ENCODE measurements at places on chromosomes 1 and 21. TPM values are rescaled to one million over a fixed set of nuclear protein-coding genes. Genes with fewer than 3 reads are reported as not detected.
A peak's percentile ranks its signal among the peaks of the same experiment; 100 is the strongest.

- DNase-seq: peak; percentile 27
Measured at GRCh38 chr1:33347650-33347992, 26.7 kb upstream of the A3GALT2 start.

USH2A gene
- total RNA-seq: under 0.01 TPM

DNA sequence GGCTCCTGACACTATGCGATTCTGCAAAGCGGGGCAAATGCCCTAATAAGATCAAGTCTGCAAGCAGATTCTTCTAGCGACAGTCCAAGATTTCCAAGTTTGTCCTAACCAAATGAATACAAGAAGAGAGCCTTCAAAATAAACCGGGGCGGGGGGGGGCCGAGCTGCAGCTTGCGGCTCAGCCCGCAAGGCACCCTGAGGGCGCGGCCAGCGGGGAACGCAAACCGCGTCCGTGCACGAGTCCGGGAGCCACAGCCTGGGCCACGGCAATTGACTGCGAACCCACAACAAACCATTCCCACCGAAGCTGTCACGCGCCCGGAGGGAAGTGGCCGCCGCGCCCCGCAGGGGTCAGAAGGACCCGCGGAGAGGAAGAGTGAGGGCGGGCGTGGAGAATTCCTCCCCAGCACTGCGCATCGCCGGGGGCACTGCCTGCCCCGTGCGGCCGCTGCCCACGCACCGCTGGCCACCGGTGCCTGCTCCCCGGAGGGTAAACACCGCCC lies 687 bp downstream of the TGFBR3 start:
- DNase-seq: peak; percentile 12

AADACL4 gene
- total RNA-seq: not detected

DNA sequence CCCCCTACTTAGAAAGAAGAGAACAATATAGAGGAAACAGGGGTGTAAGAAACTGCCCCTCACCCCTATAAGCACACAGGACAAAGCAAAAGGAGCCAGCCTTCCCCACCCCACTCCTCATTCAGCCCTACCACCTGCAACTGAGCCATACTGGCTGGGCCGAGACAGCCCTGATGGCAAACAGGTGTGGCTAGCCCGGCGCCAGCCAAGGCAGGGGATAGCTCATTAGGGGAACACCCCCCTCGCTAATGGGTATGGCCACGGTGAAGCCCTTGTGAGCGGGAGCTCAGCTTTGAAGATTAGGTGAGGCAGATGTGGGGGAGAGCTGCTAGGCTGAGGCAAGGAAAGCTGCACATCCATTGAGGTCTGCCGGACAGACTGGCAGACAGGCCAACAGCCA lies 65.5 kb downstream of the ERI3 start:
- no peak for DNase-seq
